Kidney (tissue), 22 donors: ENCODE measurements at places on chromosomes 16 and 17. TPM values are rescaled to one million over a fixed set of nuclear protein-coding genes. Genes with fewer than 3 reads are reported as not detected.

Gene NOL3
- total RNA-seq, result 36.4 TPM

Gene P2RX5
- 8.4 TPM for total RNA-seq

Gene MVD
- 35.4 TPM for total RNA-seq

Gene ZPBP2
- total RNA-seq, result not detected
